ENCODE measurements at places on chromosomes 16 and 17.

- DNase-seq = no peak
These were observed 2.7 kb downstream of the CCDC102A start for GRCh38 chr16:57533431-57534336.

DNA sequence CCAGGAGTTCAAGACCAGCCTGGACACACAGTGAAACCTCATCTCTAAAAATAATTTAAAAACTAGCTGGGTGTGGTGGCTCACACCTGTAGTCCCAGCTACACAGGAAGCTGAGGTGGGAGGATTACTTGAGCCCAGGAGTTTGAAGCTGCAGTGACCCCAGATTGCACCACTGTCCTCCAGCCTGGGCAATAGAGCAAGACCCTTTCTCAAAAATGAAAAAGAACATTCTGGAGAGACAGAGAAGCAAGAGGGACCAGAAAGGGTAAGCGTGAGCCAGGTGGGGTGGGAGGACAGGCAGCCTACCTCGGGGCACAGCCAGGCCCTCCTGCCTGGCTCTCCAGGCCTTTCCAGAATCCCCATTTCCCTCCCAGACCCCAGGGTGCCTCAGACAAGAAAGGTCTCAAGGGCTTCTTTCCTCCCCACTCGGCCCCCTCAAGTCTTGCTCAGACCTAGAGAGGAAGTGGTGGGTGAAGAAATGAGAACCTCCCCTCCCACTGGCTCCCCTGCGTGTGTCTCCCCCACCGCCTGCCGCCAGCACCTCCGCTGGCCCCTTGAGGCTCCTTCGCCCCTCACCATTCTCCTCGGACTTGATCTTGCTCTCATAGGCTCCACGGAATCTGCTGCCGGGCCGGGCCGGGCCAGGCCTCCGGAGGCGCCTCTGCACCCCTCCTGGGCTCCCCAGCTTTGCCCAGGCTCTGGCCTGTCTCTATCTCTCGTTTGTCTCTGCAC is 503 bp downstream of the C16orf54 start:
- no peak for DNase-seq

GRCh38 chr17:46764709-46765401 is 53.6 kb downstream of the WNT3 start:
- DNase-seq = peak; percentile 80

- DNase-seq = no peak
These were observed 190.9 kb upstream of the CHMP6 start for GRCh38 chr17:80800481-80801391.

DNA sequence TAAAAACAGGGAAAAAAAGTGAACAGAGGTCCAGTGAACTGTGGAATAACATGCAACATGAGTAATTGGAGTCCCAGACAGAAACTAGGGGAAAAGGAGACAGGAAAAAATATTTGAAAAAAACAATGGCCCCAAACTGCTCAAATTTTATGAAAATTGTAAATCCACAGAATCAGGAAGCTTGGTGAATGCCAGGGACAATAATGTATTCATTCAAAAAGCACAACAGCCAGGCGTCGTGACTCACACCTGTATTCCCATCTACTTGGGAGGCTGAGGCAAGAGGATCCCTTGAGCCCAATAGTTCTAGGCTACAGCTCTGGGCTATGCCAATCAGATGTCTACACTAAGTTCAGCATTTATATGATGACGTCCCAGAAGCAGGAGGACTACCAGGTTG is 23.7 kb downstream of the NCOR1 start:
- DNase-seq = no peak

GRCh38 chr17:22266231-22266630 is 573.9 kb downstream of the KCNJ18 start:
- no peak for DNase-seq

DNA sequence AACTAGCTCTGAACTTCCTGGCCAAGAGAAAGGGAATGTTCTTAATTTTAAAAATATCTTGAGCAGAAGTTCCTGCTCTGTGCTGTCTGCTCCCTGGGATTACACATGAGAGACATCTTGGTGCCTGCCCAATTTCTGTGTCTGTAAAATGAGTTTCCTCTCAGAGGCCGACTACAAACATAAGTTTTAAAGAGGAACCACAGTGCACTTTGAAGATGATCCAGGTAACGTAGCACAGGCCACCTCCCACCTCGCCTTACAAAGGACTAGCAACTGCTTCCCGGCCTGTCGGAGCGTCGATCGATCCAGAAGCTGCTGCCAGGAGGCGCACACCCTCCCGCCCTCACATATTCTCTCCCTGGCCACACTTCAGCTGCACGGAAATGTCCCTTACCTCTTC is 55.0 kb upstream of the ATP2A3 start:
- no peak for DNase-seq

DNA sequence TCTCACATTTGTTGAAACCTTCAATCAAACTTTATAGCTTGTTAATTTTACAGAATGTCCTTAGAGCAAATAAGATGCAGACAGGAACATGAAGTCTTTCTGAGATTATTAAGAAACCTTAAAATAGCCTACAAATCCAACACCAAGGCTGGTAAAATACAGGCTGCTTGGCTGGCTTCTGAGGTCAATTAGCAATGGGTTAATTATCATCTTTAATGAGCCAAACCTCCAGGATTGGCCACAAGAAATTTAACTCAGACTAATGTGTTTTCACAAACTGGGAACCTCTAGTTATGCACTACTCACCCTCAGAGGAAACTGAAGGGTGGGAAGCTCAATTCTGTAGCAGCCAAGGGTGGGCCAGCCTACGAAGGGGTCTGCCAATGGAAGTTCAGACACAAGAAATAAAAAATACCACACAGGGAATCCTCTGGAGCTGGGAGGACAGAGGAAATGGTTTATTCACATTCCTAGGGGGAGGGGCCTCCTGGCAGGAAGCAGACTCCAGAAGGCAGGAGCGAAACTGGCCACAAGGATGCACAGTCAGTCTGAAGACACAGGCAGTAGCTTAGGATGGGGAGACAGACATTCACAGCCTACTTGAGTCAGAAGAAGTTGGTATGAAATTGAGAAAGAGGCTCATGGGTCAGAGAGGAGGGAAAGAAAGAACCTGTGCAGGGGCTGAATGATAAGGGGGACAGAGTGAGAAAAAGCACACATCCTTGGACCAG is 36.1 kb downstream of the HIC1 start:
- DNase-seq = peak; percentile 74

GRCh38 chr17:82843904-82844680 is 4.3 kb upstream of the ZNF750 start:
- no peak for DNase-seq

GRCh38 chr16:75351183-75351582 is 82.1 kb downstream of the CFDP1 start:
- DNase-seq = no peak

DNA sequence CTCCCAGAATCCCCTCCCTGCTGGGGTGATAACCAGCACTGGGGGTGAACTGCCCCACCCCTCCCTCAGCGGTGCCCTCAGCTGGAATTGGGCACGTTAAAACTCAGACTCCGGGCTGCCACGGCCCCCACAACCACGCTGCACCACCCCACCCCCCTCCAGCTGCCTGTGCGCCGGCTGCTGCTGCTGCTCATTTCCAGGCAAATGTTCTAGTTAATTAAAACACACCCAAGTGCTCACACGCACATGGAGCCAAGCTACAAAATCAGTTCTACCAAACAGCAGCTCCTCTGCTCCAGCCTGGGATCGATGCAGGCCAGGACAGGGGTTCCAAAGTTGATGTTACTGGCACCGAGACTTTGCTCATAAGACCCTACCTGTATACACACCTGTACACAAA is 180.5 kb downstream of the ZNF423 start:
- DNase-seq = no peak

GRCh38 chr17:40418428-40418706 is 671 bp upstream of the TOP2A start:
- no peak for DNase-seq

GRCh38 chr17:30920282-30920681 is 1.5 kb upstream of the ADAP2 start:
- peak; percentile 72 for DNase-seq

DNA sequence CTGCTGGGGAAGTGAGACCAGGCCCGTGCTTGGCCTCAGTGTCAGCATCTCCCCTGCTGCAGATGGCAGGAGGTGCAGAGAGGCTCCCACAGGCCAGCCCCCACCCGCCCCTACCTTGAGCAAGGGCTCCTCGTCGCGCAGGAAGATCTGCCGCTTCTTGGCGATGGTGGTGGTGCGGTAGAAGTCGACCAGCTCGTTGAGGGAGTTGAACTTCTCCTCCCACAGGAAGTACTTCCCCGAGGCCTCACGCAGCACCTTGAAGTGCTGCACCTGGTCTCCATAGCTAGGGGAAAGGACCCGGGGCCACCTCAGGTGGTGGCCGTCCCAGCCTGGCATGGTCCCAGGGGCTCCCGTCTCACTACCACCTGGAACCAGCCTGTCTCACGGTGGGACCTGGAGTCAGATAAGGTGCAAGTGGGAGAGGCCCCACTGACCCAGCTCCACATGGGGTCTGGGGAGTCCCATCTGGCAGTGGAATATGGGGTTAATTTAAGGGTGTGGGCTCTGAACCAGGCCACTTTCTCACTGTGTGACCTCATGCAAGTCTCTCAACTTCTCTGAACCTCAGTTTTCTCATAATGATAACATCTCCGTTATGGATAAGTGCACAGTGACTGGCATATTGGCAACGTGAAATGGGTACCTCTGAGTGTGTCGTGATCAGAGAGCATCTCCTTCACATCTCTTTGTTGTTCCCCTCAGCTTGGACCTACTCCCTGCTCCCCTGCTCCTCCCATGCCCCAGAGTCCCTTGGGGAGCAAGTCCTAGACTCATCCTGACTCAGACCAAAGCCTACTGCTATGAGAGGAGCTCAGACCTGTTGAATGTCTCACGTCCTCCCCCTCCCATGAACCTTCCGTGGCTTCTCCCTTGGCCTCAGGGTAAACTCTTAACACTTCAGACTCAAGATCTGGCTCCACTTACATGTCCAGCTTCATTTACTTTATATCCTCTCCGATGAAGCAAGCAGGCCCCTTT is 19.8 kb upstream of the FAM83G start:
- DNase-seq = peak; percentile 14

GRCh38 chr16:74830648-74831047 is 56.0 kb upstream of the FA2H start:
- DNase-seq = no peak
